ENCODE measurements at places on chromosomes 5 and 9.

DNA sequence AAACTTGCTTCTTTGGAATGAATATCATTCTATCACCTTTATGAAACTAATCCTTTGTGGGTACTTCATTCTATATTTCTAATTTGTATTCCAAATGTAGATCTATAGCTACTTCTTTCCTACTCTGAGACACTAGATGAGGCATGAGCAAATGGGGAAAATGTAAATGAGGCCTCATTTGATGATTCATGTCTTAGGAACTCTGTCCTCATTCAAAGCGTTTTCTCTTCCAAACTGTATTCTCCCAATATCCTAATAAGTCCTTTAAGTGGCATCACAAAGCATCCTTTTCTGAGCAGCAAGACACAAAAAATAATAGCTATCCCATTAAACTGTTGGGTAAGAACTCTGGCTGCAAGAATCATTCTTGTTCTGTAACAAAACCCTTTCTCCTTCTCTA, 56.1 kb downstream of the TTLL11 start:
- no peak for DNase-seq

DNA sequence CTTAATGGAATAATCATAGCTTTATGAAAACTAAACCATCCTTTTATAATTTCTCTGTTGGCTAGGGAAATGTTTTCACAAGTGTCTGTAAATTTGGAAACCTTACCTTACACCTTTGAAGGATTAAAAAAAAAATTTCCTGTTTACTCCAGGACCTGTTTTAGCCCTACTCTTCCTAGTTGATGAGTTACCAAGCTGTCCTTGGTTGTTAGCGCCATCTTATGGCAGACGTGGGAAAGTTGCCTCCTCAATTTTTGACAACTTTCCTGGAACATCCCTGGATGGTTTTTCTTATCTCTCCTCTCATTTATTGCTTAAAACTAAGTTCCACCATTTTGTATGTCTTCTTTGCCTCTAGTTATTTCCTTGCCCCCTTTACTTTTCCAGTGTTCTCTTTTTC, 25.7 kb downstream of the ZSWIM6 start:
- DNase-seq, result no peak

DNA sequence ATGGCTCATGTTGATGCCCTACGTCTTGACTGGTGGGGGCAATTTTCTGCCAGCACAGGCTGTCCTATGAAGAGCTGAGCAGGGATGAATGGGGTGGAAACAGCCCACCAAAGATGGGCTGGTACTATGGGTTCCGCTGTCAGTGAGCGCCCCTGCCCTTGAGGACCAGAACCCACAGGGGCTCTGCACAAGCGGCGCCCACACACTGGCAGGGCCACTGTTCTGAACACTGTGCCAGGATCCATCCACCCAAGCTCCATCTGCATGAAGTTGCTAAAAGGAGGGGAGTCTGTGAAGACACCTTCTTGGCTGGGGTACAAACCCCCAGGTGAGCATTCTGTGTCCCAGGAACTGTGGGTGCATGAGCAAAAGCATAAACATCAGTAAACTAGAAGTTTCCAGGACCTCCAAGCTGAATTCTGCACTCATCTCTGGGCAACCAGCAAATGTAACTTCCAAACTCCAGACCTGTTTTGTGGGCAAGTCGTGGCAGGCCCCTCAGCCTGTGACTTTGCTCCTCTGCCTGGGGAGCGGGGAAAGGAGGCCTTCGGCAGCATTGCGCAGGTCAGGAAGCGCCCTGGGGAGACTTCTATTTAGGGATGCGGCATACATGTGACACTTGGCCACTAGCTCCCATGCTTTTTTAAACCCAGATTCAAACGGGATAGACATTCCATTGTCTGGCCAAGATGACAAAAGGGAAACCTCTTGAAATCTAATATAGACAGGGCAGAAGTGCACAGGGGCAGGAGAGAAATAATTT, 48.9 kb downstream of the PTPN3 start:
- no peak for DNase-seq

GRCh38 chr9:93416530-93417235, 34.8 kb upstream of the FAM120A start:
- DNase-seq, result no peak

DNA sequence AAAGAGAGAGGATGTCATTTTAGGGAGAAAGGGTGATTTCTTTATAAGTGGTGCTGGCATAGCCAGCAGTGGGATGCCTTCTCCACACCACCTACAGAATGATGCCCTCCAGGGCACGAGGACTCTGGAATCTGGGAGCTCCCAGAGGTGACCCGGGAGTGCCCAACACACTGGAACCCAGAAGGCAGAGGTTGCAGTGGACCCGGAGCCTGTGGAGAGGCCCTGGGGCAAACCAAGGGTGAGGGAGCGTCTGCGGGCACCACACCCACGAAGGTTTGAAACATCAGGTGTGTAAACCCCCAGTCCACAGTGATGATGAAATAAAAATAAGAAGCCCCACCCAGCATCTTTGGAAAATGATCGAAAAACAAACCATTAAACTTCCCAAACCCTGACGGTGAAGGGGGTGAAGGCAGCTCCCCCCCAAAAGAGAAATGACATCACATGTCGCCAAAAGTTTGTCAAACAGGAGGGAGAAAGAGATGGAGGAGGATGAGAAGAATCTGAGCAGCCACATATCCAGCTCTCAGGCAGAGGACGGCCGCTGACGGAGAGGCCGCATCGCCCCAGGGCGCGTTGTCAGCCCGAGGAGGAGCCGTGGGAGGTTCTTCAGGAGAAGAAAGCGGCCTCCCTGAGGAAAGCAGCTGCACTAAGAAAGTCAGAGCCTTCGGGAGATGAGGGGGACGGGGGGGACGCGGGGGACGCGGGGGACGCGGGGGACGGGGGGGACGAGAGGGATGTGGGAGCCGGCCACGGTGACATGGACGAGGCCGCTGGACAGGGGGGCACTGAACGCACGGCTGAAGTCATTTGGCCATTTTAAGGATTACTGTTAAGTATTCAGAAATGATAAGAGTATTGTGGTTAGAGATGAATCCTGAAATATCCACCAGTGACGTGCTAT, 43.1 kb upstream of the NSMF start:
- DNase-seq, result no peak

All from left hindlimb (tissue), 1 donor.